ENCODE measurements at places on chromosomes 16 and 17. TPM values are rescaled to one million over a fixed set of nuclear protein-coding genes. Genes with fewer than 3 reads are reported as not detected.

GRCh38 chr17:31527606-31528005 lies 136.1 kb downstream of the RAB11FIP4 start:
- no peak overlapping the region for H3K4me3 ChIP-seq
- no peaks in the 10 kb centered on the region for H3K36me3 ChIP-seq
- no peak for DNase-seq

DNA sequence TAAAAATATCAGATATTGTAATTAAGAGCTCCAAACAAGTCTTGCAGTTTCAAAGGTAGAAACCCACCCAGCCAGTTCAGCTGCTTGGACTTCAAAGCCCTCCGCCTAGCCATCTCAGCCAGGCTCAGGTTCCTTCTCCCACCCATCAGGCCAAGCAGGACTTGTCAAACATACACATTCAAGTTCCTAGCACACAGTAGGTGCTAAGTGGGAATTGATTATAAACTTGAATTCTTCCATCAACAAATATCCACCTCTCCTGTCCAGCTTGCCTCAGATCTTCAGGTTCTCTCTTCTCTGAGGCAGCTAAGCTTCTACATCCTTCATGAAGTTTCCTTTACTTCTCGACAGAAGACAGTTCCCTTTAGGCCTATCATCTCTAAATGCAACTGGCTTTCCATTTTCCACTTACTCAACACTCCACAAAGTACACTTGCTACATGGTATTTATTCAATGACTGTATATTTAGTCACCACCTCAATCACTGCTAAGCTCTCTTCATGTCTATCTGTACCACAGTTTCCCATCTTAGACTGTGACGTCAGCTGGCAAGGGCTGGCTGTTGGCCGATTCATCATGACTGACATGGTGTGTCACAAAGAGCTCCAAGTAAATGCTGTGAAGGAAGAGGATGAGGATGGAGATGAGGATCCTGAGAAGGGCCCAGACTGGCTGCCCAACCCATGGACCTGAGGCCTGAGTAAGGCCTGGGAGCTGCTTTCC lies 13.3 kb upstream of the COG7 start:
- 0 out of 2 replicates have a peak, but pooled peaks cover 2% of the 10 kb centered on the region for H3K4me1 ChIP-seq
- no peak overlapping the region for H3K4me3 ChIP-seq
- no peaks in the 10 kb centered on the region for H3K27me3 ChIP-seq
- peak; percentile 87 for DNase-seq

DNA sequence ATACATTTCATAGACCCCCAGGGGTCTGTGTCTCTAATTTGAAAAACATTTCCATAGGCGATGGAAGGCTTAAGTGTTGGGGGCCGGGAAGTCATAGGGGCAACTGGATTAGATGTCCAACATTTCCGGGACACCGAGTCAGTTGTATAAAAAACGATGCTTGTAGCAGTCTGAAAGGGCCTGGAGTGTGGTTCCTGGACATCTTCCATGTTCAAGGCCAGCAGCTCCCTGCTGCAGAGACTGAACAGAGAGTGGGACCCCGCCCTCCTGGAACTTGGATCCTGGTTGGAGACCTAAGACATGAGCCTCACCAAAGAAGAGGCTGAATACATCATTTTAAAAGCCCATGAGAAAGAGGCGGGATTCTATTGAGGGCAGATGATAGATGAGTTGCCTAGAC lies 82.0 kb upstream of the ZNF423 start:
- H3K4me3 ChIP-seq, result no peak overlapping the region
- no peaks in the 10 kb centered on the region for H3K4me1 ChIP-seq
- no peak for DNase-seq
- H3K27me3 ChIP-seq, result no peaks in the 10 kb centered on the region
- H3K36me3 ChIP-seq, result no peaks in the 10 kb centered on the region

The FBF1 gene
- total RNA-seq, result 32.5 TPM

- DNase-seq, result no peak
- peaks cover 12% of the 10 kb centered on the region for H3K4me1 ChIP-seq
- no peak overlapping the region for H3K27ac ChIP-seq
- H3K36me3 ChIP-seq, result no peaks in the 10 kb centered on the region
- H3K4me3 ChIP-seq, result no peak overlapping the region
These were observed 13.5 kb downstream of the COL1A1 start for GRCh38 chr17:50187751-50188530.

GRCh38 chr16:28069971-28070794 lies 6.7 kb upstream of the GSG1L start:
- H3K4me1 ChIP-seq, result no peaks in the 10 kb centered on the region
- DNase-seq, result no peak
- H3K4me3 ChIP-seq, result no peak overlapping the region
- no peak overlapping the region for H3K27ac ChIP-seq

DNA sequence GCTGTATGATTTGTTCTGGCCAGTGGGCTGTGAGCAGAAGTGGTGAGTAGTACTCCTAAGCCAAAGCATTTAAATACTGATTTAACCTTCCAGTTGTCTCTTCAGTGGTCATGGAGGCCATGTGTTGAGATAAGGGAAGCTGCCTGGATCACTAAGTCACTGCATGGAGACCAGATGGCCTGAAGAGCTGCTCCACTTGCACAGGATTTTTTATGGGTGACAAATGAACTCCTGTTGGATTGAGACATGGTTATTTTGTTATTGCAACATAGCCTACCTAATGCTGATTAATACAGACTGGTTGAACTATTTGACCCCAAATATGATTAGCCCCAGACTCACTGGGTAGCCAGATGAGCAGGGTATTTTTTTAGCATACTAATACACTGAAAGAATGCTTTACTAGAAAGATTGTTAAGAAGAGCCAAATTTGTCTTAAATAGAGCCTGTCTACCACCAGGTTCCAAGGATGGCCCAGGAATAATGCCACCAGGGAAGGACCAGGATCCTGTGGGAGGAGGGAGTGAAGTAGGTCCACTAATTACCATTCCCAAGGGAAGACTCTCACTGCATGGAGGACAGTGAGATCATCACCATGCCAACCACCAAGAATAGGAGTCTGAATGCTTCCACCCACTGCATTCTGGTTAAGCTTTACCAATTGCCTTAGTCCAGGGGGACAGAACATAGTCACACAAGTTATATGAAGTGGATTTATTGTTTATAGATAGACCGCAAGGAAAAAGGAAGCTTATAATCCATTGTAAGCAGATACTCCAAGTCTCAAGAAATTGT lies 187.4 kb upstream of the IRX6 start:
- DNase-seq, result no peak
- H3K27ac ChIP-seq, result no peak overlapping the region
- no peak overlapping the region for H3K4me3 ChIP-seq
- H3K4me1 ChIP-seq, result no peaks in the 10 kb centered on the region
- H3K27me3 ChIP-seq, result no peaks in the 10 kb centered on the region
- H3K36me3 ChIP-seq, result no peaks in the 10 kb centered on the region

The SHBG gene
- 1.2 TPM for total RNA-seq

The AGRP gene
- total RNA-seq, result not detected

The MT3 gene
- not detected for total RNA-seq

DNA sequence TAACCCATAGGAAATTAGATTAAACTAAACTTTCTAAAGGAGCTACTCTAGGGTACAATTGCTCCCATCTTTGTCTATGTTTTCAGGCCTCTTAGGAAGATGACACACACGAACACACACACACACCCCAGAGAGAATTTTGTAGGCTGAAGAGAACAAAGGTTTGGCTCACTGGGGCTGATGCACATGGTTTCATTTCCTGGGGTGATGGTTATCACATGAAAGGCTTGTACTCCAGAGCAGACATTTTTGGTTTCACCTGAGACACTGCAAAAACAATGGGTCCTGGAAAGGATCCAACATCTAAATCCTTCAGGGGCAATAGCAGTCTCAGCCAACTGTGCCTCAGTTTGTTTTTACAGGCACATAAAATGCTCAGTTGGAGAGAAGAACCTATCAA lies 62.8 kb downstream of the GRB7 start:
- DNase-seq, result no peak
- H3K27me3 ChIP-seq, result peaks cover 9% of the 10 kb centered on the region
- H3K27ac ChIP-seq, result no peak overlapping the region
- no peaks in the 10 kb centered on the region for H3K36me3 ChIP-seq

GRCh38 chr17:42273474-42274252 lies 2.5 kb downstream of the STAT5B start:
- peak overlapping the region; percentile 94 for H3K27ac ChIP-seq
- no peaks in the 10 kb centered on the region for H3K27me3 ChIP-seq
- DNase-seq, result no peak
- H3K4me1 ChIP-seq, result peaks cover 47% of the 10 kb centered on the region
- peak overlapping the region; percentile 87 for H3K4me3 ChIP-seq

DNA sequence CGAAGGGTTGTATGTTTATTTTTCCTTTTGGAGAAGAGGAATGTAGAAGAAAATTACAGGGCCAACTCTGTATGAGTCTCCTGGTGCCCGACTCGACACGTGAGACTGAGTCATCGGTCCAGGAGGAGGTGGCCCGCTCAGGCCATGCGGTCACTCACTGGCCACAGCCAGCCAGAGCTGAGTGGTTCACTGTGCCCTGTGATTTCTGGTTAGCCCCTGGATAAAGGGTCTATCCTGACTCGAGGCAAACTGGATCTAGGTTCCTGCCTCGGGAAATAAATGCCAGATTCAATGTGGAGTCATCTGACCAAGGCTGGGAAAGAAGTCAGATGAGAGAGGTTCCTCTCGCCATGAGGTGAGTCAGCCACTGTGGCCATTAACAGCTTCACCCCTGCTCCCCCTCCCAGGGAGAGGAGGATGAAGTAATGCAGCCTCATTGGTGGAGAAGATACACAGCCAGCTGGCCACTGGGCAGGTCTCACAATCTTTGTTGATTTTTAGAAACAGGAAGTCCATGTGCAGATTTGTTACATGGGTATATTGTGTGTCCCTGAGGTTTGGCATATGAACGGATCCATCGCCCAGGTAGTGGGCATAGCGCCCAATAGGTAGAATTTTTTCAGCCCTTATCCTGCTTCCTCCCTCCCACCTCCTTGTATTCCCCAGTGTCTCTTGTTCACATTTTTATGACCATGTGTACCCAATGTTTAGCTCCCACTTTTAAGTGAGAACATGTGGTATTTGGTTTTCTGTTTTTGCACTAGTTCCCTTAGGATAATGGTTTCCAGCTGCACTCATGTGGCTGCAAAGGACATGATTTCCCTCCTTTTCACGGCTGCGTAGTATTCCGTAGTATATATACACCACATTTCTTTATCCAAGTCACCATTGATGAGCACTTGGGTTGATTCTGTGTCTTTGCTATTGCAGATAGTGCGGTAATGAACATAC lies 21.7 kb upstream of the USP36 start:
- H3K4me3 ChIP-seq, result peak overlapping the region; percentile 8
- H3K36me3 ChIP-seq, result no peaks in the 10 kb centered on the region
- DNase-seq, result peak; percentile 81
- H3K4me1 ChIP-seq, result peaks cover 13% of the 10 kb centered on the region

GRCh38 chr17:59829217-59830006 lies 63.3 kb downstream of the TUBD1 start:
- DNase-seq, result peak; percentile 97
- H3K27ac ChIP-seq, result peak overlapping the region; percentile 100
- peaks cover 85% of the 10 kb centered on the region for H3K4me1 ChIP-seq

The CFAP119 gene
- total RNA-seq, result 21.0 TPM

- DNase-seq, result no peak
- no peak overlapping the region for H3K27ac ChIP-seq
- no peaks in the 10 kb centered on the region for H3K27me3 ChIP-seq
- H3K36me3 ChIP-seq, result no peaks in the 10 kb centered on the region
- H3K4me3 ChIP-seq, result no peak overlapping the region
- no peaks in the 10 kb centered on the region for H3K4me1 ChIP-seq
These were observed 140.7 kb downstream of the KATNIP start for GRCh38 chr16:27690608-27691007.

DNA sequence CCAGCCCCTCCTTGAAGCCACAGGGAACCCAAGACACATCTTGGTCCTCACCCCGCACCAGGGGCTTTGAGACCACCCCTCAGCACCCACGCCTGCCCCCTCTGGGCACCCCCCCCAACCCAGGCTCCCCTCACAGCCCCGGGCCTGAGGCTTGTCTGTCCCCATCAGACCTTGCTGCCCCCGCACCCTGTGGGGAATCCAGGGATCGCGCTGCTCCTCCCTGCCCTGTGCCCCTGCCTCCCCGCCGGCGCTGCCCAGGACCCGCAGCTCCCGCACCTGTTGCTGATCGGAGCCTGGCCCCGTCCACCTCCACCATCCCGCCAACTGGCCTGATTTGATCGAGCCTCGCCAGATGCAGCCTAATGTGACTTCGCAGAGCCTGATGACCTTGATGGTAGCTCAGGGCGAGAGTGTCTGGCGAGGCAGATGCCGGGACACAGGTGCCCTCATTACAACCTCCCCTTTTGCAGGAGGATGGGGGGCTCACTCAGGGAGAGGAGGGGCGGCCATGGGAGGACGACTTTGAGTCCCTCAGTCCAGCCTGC lies 29.0 kb downstream of the SLC25A10 start:
- H3K27ac ChIP-seq, result no peak overlapping the region
- no peak for DNase-seq
- H3K4me1 ChIP-seq, result no peaks in the 10 kb centered on the region
- no peak overlapping the region for H3K4me3 ChIP-seq
- H3K27me3 ChIP-seq, result no peaks in the 10 kb centered on the region

DNA sequence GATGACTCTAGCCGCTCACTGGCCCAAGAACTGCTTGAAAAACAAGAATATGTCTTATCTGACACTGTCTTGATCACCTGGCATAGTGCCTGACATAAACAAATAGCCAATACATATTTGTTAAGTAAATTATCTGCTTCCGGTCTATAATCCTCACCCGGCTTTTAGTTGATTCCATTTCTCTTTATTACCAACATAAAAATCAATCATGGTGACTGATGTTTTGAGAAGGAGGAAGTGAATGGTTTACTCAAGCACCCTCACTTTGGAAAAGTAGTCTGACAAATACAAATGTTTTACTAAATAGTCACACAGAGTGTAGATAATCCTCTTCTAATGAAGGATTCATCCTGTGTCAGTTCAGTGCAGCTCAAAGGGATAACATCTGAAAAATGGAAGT lies 47.0 kb downstream of the SKAP1 start:
- no peak for DNase-seq
- no peaks in the 10 kb centered on the region for H3K27me3 ChIP-seq
- H3K4me3 ChIP-seq, result no peak overlapping the region
- no peaks in the 10 kb centered on the region for H3K4me1 ChIP-seq
- H3K36me3 ChIP-seq, result no peaks in the 10 kb centered on the region

The ABCA8 gene
- total RNA-seq, result 0.23 TPM

DNA sequence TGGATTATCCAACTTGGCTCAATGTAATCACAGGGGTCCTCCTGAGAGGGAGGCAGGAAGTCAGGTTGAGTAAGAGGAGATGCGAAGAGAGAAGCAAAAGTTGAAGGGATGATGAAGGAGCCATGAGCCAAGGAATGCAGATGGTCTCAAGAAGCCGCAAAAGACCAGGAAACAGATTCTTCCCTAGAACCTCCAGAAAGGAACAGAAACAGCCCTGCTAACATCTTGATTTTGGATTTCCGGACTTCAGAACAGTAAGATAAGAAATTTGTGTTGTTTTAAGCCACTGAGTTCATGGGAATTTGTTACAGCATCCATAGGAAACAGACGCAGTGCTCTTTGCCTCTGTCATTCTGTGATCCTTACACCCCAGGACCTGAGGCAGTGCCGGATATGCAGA lies 26.8 kb downstream of the CMTR2 start:
- no peaks in the 10 kb centered on the region for H3K4me1 ChIP-seq
- H3K4me3 ChIP-seq, result no peak overlapping the region
- H3K36me3 ChIP-seq, result no peaks in the 10 kb centered on the region
- no peak for DNase-seq

The SEC14L1 gene
- total RNA-seq, result 279 TPM

The SDR42E1 gene
- total RNA-seq, result 0.33 TPM

Measured in Panc1 (cell line).